ENCODE measurements at places on chromosomes 5 and 9.

DNA sequence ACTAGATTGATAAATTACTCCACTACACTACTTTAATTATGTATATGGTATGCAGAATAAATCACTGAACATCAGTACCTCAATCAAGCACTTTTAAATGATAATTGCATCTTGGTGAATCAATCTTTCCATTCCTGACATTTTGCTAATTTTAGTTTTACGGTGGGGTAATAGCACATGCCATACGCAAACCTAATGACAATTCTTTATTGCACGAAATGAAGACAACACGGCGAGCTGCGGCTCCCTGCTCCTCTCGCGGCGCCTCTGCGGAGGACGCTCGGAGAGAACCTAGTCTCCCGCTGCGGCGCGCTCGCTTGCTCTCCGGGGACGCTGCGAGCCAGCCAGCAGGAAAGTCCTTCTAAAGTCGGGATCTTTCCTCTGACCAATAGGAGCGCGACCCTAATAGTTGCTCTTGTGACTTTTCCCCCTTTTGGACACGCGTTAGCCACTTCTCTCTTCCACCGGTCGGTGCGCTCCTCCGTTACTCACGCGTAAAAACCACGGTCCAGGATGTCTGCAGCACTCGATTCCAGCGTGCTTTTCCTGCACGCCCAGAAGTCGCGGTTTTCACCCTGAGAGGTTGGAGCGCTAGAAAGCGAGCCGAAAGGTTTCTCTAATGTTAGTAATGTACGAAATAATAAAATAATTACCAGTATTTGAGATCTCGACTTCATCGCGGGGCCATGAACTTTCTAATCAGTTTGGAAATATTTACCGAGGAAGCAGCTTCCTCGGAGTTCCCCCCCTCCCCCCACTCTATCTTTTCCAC, 1.0 kb upstream of the MEF2C start:
- DNase-seq = peak; percentile 36

DNA sequence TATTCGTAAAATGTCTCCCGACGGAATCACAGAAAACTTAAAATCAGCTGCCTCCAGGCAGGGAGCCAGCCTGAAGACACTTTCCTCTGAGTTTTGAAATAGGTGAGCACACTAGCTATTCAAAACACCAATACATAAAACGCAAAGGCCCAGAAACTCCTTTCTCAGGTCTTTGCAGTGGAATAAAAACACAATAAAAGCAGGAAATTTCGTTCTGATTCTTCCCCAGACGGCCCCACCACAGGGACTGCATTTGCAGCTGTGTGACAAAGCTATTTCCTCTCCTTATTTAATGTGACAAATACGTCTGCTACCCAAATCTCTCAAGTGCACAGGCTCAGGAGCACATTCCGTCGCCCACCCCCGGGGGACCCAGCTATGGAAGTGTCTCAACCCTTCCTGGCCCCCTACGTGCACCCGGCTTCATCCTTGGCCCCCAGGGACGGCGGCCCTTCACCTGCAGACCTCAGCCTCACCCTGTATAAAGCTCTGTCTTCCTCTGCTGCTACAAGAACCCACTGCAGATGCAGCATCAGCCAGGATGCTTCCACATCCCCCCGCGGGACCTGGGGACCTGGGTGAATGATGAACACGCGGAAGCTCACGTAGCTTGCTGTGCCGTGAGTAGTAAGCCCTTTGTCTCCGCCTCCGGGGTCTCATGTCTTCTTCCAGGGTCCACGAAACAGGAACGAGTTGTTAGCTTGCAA, 24.9 kb downstream of the AHRR start:
- no peak for DNase-seq

GRCh38 chr9:74985041-74985440, 32.3 kb upstream of the C9orf40 start:
- DNase-seq = no peak

GRCh38 chr5:94181895-94182294, 436.5 kb downstream of the KIAA0825 start:
- DNase-seq = peak; percentile 15

DNA sequence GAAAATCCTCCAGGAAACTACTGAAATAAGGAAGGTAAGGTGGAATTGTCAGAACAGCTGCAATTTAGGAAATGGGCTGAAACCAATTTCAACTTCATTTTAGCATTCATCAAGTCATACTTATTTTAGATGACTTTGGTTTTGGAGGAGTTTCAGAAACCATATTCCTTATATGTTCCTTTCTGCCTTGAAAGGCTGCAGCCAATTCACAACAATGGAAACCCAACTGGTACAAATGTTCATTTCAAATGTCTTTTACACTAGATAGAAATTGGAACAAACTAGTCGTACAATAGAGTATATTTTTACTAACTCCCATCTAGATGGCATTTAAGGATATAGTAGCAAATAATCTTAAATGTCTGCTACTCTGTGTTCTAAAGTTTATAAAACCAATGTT, 82.6 kb upstream of the ANKH start:
- DNase-seq = no peak

DNA sequence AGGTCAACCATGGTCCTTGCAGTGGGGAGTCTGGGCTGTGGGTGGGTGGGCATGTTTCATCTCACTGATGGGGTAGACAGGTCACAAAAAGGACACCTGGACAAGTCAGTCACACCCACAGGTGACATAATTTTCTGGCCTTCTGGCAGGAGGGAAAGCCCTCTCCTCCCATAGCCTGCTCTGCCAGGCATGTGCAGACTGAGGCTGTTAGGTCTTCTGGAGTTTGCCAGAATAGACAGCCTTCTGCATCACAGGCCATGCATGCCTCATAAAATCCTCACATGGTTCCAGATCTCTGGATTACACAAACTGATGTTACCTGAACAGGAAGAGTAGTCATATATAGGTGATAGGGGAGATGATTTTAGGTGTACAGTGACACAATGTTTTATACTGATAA, 49.1 kb downstream of the ARHGAP26 start:
- no peak for DNase-seq

DNA sequence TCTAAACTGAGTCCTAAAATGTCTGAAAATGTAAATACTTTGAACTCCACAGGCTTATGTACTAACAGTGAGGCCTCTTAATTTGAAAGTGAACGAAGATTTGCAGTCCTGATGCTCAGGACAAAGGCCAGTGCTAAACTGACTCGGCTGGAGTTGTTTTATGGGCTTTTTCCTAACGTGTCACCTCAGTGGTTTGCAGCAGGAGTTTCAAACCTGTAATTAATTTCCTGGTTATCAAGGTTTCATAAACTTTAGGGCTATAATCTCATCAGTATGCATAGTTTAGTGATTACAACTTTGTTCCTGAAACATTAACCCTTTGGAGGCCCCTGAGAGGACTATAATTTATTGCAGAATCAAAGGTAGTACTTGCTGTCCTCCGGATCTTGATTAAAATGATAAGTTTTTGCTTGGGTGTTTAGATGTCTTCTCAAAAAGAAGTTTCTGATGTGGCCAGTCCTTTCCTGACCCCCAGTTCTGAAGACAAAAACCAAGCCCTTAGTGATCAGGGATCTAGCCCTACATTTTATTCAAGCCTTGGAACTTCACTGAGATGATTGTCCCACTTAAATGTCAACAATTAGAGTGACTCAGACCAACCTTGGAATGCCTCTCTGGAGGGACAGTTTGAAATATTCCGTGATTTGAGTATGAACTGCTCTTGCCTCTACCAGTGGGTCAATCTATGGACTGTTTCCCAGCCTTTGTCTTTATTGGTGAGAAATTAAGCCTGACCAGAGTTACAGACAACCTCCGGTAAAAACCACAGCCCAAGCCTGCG, 11.1 kb upstream of the S100Z start:
- DNase-seq = peak; percentile 60

- DNase-seq = no peak
Observed at GRCh38 chr9:120175031-120175430, 404.9 kb downstream of the CDK5RAP2 start.

GRCh38 chr5:158819840-158820620, 279.7 kb downstream of the EBF1 start:
- DNase-seq = peak; percentile 3

DNA sequence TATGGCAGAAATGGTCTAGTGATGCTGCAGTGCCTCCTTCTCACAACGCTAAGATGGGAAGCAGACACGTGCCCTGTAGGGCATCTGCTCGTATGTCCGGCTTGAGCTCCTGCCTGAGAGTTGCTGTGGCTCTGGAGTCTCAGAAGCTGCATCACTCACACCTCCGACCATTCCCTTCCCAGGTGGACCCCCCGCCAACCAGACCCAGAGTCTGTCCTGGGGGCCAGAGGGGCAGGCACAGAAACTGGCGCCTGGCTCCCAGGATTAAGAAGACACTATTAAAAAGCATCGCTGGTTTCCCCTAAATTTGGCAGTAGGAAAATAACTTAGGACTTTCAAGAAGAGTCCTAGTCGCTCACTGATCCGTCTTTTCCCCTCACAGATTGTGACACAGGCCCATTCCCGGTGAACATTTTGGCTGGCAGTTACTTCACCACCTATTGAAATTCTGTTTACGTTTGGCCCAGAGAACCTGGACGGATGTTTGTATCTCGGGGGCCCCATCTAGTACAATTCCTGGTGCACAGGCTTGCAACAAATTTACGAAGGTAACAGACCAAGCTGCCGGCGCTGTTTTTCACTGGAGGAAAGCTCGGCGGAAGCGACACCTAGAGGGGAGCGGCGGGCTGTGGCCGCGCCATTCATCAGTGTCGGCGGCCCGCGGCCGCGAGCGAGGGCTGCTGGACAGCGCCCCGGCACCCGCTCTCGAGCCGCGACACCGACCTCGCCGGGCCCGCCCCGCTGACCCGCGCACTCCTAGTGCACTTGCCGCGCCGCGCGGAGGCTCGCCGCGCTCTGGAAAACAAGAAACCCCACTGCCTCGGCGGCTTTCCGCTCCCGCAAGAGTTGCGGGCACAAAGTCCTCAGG, 1.6 kb downstream of the FSTL4 start:
- DNase-seq = peak; percentile 11

DNA sequence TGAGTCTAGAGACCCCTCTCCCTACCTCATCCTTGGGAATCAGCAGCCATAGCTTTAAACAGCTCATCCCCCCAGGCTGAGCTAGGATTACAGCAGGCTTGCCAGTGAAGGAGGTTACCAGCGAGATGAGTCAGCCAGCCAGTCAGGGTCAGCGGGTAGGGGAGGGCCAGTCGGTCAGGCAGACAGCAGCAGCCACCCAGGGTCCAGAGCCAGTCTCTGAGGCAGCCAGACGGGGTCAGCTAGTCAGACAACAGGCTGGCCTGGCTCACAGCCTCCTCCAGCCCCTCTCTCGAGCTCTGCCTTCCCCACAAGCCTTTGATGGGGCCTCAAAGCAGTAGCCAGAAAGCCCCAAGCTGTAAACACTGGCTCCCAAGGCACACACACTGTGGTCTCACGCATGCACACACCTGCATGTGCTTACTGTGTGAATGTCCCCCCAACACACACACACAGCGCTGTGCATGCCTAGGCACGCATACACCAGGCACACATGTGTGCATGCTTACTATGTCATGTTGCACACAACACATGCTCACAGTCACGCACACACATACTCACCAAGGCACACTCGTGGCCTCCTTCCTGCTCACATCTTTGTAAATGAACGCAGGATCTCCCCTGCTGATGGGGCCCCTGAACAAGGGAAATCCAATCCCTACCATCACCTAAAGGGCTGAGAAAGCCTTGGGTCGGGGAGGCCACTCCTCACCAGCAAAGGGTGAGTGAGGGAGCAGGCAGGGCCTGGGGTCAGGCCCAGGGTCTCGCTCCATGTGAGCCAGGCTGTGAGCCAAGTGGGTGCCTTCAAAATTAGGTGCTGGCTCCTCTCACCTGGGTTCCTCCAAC, 28.2 kb upstream of the CPLX2 start:
- DNase-seq = peak; percentile 41

DNA sequence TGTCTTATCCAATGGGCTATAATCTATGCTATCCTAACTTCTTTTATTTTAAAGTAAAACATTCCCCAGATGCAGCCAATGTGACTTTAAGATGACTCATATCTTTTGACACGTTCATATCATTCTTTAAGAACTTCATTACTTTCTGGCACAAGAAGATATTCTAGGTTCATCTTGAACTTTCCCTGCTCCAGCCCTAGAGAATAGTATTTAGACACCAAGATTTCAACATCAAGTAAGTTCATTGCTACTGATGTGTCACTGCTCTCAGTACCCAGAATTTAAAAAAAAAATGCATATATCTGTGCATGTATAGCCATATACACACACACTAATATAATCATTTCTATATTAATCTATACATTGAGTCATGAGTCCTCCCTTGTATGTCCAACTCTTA, 175.2 kb downstream of the SAXO1 start:
- peak; percentile 40 for DNase-seq

DNA sequence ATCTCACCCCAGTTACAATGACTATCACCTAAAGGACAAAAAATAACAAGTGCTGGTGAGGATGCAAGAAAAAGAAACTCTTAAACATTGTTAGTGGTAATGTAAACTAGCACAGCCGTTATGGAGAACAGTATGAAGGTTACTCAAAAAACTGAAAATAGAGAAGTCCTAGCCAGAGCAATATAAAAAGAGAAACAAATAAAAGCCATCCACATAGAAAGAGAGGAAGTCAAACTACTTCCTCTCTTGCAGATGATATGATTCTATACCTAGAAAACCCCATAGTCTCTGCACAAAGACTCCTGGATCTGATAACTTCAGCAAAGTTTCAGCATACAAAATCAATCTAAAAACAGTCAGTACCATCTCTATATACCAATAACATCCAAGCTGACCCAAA, 221.5 kb upstream of the FAM174A start:
- no peak for DNase-seq

GRCh38 chr9:74821636-74822035, 66.1 kb downstream of the TRPM6 start:
- DNase-seq = no peak

- no peak for DNase-seq
Observed at GRCh38 chr9:99062549-99062948, 42.4 kb upstream of the TGFBR1 start.

GRCh38 chr9:16848179-16848578, 22.3 kb downstream of the BNC2 start:
- DNase-seq = no peak

DNA sequence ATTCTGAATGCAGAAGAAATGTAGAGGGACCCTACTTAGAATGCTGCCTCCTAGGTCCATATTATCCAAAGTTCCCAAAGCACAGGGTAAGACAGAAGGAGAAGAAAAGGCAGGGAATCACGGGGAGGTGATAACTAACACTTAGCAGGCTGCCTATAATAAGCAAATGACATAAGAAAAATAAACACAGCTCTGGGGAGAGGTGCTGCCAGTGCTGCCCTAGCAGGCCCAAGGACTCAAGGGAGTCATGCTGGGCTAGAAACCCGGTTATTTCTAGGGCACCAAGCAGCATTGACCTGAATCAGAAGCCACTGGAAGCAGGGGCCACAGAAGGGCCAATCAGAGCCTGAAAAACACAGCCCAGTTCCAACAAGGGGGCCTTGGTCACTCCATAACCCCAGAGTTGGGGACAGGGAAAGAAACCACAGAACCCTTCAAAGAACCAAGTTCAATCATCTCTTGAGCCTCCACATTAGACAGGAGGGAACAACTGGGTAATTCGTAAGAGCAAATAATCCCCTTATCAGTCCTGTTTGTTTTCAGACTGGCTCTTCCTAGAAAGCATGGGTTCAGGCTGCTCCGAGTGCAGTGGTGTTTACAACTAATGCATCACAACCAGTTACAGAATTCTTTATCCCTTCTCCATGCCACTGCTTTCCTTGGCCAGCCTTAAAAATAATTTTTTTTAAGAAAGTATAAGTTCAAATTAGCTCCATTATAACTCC, 24.0 kb downstream of the NRG2 start:
- no peak for DNase-seq

GRCh38 chr5:40909264-40909663, at the start of gene C7:
Gene C7 (plus strand): TSS chr5:40909497. CDS start chr5:40909611, 114 bp downstream.
- no peak for DNase-seq
